Omental fat pad (tissue), 4 donors: ENCODE measurements at places on chromosomes 3 and 15.

- DNase-seq = no peak
These were observed 690.7 kb downstream of the TUSC7 start for GRCh38 chr3:117400303-117400702.

GRCh38 chr15:74383695-74384565, 16.5 kb upstream of the CYP11A1 start:
- DNase-seq = no peak

DNA sequence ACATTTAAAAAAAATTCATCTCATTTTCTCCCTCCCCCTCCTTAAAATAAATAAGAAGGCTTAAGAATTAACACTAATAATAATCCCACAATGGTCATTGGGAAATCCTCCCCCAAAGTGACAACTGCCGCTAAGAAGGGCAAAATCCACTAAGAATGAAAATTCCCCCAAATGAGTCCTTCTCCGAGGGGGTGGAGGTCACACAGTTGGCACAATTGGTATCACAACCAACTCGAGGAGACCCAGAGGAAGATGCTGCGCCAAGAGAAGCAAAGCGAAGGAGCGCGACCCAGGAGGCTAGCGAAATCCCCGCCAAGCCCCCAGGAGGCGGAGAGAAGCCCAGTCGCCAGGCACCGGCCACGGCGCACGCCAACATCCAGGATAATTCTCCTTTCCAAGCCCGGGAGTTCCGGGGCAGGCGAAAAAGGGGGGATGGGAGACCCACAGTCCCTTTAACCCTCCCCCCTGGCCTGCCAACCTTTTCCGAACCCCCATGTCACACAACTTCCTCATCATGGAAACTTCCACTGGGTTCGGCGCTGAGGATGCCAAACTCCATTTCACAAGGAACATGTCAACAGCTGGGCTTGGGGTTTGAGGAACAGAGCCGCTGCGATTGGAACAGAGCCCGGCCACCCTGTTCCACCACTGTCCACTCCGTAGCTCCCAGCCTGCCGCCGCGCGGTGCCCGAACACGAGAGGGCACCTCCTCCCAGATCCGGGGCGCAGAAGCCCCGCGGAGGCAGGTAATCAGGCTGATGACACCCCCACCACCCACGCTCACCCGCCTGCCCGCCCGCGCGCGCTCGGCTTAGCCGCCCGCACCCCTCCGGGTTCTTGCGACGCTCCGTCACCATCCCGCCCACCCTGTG, 668 bp downstream of the THRB start:
- peak; percentile 39 for DNase-seq

- no peak for DNase-seq
These were observed 591 bp downstream of the FOXL2NB start for GRCh38 chr3:138947495-138948121.

- peak; percentile 67 for DNase-seq
These were observed 1.3 kb downstream of the KLF15 start for GRCh38 chr3:126355777-126356372.

DNA sequence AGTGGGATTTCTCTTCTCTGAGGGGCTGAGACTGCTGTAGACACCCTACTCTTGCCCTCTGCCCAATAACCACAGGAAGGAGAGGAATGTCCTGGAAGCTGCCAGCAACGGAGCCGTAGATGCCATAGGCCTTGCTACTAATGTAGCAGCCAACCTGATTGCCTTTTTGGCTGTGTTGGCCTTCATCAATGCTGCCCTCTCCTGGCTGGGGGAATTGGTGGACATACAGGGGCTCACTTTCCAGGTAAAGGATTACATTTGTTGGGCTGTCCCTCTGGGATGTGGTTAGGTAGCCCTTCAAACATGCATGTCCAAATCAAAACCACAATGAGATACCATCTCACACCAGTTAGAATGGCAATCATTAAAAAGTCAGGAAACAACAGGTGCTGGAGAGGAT, 16.1 kb downstream of the SLC28A2 start:
- no peak for DNase-seq

DNA sequence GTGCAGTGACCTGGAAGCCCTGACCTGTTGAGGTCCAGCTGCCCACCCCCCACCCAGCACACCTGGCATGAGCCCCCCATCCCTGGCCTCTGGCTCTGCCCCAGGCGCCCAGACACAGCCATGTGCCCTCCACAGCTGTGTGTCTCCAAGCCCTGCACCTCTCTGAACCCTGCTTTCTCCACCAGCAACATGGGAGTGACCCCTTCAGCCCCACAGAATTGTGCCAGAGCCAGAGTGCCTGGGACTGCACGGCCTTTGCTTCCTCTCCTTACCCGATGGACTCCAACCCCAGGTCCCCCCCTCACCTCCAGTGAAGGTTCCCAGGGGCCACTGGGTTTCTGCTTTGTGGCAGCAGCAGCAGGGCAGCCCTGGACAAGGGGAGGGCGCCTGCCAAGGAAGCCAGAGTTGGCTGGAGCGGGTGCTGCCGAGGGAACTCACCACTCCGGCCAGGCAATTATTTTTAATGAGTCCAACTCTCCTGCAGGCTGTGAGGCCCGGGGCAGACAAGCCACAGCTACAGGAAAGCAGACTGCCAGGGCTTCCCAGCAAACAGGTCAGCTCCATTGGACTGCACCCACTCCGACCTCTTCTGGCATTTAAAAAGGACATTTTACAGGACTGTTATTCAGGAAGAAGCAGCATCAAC, 24.1 kb downstream of the PRR20G start:
- no peak for DNase-seq

DNA sequence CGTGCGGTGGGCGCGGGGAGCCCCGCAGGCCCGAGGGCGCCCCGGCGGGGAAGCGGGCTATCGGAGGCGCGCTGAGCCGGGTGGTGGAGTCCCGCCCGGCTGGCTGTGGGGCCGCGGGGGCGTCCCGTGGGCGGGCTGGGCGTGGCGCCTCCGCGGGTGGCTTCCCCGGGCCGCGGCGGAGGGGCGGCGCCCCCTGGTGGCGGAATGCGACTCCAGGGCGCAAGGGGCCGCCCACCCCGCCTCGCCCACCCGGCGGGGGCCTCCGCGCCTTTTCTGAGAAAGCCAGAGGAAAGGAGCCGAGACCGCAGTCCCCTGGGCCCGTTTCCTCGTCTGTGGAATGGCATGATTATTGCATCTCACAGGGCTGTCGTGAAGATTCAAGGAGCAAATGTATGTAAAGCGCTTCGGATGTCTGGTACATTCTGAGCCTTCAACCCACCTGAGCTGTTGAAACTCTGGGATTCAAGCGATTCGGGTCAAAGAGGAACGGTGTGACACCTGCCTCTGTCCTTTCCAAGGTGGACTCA, 31.9 kb upstream of the RAB6B start:
- peak; percentile 41 for DNase-seq

- no peak for DNase-seq
These were observed 154.9 kb upstream of the ANKRD28 start for GRCh38 chr3:15952543-15953175.

DNA sequence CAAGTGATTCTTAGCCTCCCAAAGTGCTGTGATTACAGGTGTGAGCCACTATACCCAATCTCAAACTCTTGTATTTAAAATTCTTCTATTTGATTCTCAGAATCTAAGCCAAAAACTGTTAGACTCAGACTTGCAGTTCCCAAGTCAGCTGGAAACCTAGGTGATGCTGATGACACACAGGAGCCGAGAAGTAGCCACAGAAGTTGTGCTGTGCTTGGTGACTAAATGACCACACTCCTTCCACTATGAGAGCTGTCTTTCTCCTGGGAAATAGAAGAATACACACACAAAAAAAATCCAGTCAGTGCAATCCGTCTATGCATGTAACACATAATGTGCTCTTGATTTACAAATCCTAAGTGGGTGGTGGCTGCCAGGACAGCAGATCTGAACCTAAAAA, 33.9 kb downstream of the ILDR1 start:
- DNase-seq = no peak

GRCh38 chr3:197300361-197300760, 1.9 kb upstream of the DLG1 start:
- no peak for DNase-seq

- DNase-seq = no peak
These were observed 218.2 kb upstream of the ADAMTS9 start for GRCh38 chr3:64905906-64906410.

DNA sequence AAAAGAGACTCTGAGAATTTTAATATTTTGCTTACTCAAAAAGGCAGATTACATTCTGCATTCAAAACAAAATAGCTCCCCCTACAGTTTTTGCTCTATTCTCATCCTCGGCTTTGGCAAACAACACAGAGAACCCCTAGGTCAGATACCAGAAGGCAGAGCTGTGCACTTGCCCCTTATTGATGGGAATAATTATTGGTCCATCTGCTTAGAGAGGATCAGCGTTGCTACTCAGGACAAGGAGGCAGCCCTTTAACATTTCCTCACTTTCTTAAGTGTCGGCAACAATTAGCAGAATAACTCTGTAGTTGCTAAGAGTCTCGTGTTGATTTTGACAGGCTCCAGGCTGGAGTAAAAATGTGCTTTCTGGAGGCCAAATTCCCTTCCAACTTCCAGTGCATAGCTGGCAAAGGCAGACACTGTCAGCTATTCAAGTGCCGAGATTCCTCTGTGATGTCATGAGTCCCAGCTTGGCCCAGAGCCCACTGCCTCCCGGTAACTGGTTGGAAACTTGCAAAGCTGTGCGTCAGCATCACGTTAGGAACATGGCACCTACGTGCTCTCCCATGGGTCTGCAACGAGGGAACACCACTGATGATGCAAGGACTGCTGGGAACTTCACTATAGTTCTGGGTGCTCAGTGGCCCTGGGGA, 482.7 kb upstream of the ADAMTS9 start:
- peak; percentile 85 for DNase-seq

DNA sequence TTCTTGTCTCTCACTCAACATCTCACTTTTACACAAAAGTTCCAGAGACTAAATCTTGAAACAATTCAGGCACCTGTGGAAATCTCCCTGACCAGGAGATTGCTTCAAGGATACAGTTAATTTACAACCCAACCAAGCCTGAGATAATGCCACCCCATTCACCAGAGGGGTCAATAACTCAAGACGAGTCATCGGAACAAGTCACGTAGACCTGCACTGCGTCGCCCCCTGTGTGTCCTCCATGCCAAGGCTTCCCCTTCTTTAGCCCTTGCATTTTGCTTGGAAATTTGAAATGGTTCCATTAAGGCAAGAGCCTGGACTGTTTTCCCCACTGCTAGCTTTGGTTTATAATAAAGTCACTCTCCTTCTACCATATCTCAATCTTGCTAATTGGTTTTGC, 129.0 kb upstream of the NEO1 start:
- DNase-seq = no peak

DNA sequence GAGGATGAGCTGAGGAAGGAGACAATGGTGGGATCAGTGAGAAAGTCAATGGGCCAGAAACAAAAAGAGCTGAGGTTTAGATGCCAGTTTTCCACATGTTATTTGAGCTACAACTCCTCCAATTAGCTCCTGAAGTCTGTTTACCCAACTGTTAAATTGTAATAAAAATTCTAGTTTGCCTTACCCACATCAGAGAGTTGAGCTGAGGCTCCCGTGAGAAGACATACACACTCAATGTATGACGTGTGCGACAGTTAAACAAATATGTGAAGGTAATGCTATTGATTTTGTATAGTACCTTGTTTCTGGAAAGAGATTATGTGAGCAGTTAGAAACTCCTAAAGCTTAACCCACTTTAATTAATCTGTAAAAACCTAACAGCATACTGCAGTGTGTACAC, 318.1 kb upstream of the GRM7 start:
- no peak for DNase-seq

GRCh38 chr3:119937229-119937628, 155.3 kb downstream of the NR1I2 start:
- DNase-seq = no peak
